ENCODE measurements at places on chromosomes 16 and 17.

DNA sequence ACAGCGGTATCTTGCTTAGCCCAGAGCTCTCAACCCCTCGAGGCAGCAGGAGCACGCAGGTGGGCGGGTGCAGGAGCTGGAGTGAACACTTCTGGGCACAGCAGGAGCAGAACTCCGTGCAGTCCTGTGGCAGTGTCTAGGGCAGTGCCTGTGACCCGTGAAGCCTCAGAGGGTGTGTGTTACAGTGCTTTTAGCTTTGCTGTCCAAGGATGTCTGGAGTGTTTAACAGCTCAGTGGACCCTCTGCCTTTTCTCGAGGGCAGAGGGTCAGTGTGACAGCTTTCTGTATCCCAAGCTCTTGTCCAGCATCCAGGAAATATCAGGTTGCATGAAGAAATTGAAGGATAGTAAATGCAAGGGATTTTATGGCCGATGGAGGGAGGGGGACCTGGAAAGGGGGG, 16.4 kb upstream of the SSTR5 start:
- DNase-seq, result no peak

DNA sequence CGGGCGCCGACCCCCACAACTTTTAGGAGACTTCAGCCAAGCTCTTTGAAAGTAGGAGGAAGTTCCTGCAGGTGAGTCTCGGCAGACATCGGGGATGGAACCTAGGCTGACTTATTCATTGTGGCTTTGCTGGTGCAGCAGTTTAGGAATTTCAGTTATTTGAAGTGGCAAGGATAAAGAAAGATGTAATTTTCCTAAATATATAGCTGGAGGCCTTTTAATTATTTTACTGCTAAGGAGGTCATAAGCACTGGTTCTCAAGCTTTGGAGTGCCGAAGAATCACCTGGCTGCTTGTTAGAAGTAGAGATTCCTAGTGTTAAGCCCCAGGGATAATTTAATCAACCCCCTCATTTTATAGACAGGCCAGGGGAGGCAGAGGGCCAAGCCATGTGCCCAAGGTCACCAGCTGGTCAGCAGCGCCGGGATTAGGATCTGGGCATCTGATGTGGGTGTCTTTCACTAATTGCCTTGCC, 28.9 kb upstream of the BCAR1 start:
- no peak for DNase-seq

DNA sequence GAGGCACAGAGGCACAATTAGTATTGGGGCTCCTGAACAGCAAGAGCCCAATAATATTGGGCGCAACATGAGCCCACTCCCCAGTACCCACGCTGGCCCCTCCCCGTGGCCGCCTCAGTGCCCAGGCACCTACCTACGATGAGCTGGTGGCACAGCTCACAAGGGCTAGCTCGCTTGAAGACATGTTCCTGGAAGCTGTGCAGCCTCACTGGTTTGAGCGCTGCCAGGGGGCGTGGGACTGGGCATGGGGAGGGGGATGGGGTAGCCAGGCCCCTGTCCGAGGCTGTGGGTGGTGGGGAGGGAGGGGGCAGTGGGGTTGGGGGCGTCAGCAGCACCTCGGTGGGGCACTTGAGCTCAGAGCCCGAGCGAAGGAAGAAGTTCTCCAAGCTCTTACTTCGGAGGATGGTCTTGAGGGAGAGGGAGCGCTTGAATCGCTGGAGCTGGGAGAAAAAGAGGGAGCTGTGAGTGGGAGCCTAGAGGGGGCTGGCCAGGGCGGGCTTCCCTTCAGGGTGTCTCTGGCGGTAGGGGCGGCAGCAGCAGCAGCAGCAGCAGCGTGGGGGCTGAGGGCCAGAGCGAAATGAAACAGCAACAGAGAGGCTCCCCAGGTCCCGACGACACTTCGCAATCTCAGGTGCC, 7.9 kb downstream of the STAC2 start:
- DNase-seq, result no peak

DNA sequence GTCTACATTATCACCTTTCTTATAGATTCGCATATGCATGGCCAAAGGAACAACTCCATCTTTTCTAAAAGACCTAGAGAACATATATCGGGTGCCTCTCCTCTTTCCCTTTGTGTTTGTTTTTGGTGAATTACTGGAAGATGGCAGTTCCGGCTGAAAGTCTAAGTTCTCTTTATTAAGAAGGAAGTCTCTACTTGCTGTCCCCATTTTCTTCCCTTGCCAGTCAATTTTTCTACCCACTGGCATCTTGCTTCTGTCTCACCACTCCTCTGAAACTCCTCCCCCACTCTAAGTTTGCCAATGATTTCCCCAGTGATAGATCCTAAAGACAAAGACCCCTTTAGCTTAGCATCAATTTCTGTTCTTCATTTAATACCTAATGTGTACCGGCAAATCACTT, 93.9 kb upstream of the CORO6 start:
- DNase-seq, result no peak

GRCh38 chr17:48144976-48145798, 37.6 kb downstream of the SNX11 start:
- DNase-seq, result no peak
